ENCODE measurements at places on chromosomes 3 and 15.

DNA sequence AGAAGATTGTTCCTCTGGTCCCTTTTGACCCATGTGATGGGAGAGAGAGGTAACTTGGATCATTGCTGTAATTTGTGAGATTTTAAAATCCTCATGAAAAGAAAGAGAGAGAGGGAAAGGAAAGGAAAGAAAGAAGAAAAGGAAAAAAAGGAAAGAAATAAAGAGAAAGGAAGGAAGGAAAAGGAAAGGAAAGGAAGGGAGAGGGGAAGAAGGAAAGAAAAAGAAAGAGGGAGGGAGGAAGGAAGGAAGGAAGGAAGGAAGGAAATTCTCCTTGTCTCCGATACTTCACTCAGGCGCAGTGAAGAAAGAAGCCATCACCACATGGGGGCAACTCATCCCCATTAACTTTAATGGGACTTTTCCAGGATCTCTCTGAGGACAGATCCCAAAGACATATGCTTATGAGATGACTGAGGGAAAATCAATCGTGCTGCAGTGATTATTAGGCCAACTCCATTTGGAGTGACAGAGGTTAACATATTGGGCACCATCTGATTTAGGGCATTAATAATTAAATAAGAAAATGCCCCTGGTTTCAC, 123.0 kb downstream of the MEGF11 start:
- DNase-seq, result no peak

DNA sequence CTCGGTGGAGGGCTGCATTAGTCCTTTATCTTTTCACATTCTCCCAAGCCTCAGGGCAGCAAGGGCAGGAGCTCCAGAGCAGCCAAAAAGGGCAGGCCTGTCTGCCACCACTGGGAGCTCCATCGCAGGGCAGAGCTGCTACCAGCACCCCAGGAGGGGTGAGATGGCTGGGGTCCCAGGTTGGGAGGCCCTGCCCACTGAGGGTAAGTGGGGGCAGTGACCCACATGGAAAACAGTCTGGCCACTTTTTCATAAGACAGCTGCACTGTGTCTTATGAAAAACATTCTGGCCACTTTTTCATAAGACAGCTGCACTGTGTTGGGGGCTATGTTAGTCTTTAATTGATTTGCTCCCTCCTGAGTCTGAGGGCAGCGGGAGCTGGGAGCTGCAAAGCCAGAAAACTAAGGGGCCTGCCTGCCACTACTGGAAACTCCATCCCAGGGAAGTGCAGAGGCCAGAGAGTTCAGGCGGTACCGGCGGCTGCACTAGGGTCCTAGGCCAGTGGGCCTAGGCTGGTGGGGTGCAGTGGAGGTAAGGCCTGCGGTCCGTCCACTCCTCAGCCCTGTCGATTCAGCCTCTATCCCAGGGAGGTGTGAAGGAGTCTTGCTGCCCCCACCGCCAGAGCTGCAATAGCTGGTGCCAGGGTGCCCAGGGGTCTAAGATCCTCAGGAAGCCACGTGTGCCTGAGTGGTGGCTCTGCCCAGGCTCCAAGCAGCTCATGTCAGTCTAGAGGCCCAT, 45.4 kb downstream of the TMCO5A start:
- DNase-seq, result no peak

- no peak for DNase-seq
These were observed 46.6 kb downstream of the FBLN2 start for GRCh38 chr3:13595485-13595884.

- DNase-seq, result no peak
These were observed 930.2 kb upstream of the ALCAM start for GRCh38 chr3:104436506-104436905.

- DNase-seq, result no peak
These were observed 192.3 kb downstream of the TAFA4 start for GRCh38 chr3:68740087-68740486.

- no peak for DNase-seq
These were observed 901 bp downstream of the ICE2 start for GRCh38 chr15:60477916-60478565.

GRCh38 chr3:100317912-100318311, 16.6 kb upstream of the NIT2 start:
- no peak for DNase-seq

DNA sequence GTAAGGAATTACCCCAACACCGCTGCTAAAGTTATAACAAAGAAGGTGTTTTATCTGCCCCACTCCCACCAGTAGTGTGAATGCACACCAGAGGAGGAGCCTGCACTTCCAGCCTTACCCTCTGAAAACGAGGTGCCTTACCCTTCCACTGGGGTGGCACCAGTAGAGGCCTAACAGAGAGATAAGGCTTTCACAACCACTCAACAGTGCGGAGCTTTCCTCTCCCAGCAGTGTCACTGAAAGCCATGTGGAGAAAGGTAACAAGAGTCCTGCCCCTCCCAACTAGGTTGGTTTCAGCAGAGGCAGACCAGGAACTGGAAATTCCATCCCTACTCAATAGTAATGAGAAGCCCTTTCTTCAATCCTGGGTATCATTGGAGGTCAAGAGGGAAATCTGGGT, 539.2 kb downstream of the VGLL3 start:
- DNase-seq, result no peak

- DNase-seq, result no peak
These were observed 114.4 kb upstream of the TSPAN3 start for GRCh38 chr15:77185242-77185785.

DNA sequence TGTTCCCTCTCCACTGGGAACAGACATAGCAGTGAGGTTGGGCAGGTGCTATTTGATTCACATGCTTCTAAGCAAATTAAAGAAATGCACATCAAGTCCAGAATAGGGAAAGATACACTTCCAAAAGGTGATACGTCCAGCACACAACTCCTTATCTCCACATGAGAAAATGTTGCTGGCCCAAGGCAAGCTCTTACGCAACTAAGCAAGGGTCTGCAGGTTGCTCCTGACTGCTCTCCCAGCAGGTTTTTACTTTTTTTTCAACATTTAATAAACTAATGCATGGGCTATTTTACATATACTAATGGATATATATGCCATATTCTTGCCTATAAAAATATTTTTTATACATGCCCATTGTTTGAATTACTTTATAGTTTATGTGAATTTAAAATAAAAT, 818.5 kb upstream of the ROBO1 start:
- no peak for DNase-seq

- DNase-seq, result no peak
These were observed 98.0 kb upstream of the ABHD17C start for GRCh38 chr15:80597076-80597475.

DNA sequence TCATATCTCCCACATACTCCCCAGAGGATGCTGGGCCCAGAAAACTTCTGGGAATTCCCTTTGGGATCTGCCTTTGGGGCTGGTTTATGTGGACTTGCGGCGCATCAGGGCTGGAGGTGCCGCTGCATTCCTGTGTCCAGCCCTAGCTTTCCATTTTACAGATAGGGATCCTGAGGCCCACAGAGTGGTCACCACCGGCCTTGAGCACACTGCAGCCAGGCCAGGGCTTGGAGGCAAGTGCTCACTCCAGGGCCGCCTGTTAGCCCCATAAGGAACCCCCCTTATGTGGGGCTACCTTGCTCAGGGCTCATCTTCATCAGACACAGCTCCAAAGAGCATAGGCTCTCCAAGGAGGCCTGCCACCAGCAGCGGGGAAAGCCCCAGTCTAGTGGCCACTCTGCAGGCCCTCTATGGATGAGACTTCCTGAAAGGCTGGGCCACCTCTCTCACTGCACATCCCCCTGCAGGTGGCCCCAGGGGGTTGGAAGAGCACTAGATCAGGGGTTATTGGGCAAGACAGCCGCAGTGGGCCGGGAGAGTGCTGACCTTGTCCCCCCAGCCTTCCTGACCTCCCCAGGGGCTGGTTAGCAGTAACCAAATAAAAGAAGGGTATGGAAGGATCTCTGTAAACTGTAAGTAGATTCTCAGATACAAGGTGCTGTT, 9.2 kb upstream of the ATP2B2 start:
- DNase-seq, result no peak

GRCh38 chr3:141557961-141558706, 71.3 kb downstream of the RASA2 start:
- no peak for DNase-seq

- no peak for DNase-seq
These were observed 13.2 kb upstream of the PCSK6 start for GRCh38 chr15:101502572-101503295.

GRCh38 chr15:39998511-39999077, 40.4 kb downstream of the SRP14 start:
- DNase-seq, result no peak

GRCh38 chr3:194518652-194519051, 31.9 kb upstream of the ATP13A3 start:
- DNase-seq, result no peak

GRCh38 chr3:18751514-18751913, 326.4 kb upstream of the SATB1 start:
- DNase-seq, result no peak

- DNase-seq, result no peak
These were observed 48.7 kb downstream of the SLC49A4 start for GRCh38 chr3:122843604-122844003.

DNA sequence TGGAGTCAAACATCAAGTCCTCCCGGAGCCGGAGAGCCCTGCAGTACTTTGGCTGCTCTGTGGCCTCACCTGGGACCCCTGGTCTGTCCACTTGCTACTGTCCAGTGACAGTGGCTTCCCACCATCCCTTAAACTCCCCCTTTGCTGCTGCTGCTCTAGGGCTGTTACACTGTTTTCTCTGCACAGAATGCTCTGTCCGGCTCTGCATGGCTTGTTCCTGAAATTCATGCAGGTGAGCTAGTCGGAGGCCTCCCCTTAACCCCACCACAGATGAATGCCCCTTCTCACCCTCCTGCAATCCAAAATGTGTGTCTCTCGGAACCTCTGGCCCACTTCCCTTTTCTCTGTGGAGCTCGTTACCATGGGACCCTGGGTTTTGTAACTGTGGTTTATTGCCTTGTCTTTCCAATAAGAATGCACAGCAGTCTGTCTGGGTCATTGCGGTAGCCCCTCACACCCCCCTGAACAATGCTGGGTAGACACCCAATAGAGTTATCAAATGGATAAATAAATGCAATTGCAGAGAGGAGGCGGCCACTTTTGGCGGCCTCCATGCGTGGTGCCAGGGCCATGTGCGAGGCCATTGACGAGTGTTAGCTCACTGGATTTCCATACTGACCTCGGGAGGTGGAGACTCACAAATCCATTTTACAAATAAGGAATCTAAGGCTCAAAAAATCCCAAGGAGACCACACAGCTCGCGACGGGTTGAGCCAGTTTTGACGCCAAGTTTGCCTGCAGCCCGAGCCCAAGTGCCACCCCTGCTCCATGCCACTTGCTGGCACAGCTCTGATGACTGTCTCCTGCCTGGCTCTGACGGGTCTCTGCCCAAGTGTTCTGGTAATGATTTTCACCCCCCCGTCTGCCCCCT, 48.5 kb downstream of the RGMA start:
- DNase-seq, result no peak

DNA sequence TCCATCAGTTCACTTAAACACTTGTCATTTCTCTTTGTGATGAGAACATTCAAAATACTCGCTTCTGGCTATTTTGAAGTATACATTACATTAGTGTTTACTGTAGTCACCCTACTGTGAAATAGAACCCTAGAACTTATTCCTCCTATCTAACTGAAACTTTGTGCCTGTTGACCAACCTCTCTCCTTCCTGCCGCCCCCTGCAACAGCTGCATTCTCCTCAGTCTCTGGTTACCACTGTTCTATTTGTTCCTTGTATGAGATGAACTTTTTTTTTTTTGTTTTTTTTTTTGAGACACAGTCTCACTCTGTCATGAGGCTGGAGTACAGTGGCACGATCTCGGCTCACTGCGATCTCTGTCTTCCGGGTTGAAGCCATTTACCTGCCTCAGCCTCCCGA, 2.9 kb downstream of the RAD51 start:
- no peak for DNase-seq

DNA sequence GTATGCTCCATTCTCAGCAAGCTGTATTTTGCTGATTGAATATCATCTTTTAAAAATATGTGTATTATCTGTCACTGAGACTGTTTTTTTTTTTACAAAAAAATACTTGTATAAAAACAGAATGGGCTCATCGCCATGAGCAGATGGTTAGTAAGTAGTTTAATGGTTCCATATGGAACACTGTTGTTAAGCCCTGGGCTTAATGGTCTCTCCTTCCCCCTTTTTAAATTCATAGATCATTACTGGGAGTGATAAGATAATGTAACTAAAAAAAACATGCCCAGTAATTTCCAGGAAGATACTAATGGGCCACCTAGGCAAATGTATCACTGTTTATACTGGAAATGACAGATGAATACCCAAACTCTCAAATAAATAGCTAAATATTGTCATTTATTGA, 95.3 kb upstream of the TPRG1 start:
- no peak for DNase-seq

GRCh38 chr15:61644550-61644949, 415.4 kb upstream of the RORA start:
- DNase-seq, result no peak

DNA sequence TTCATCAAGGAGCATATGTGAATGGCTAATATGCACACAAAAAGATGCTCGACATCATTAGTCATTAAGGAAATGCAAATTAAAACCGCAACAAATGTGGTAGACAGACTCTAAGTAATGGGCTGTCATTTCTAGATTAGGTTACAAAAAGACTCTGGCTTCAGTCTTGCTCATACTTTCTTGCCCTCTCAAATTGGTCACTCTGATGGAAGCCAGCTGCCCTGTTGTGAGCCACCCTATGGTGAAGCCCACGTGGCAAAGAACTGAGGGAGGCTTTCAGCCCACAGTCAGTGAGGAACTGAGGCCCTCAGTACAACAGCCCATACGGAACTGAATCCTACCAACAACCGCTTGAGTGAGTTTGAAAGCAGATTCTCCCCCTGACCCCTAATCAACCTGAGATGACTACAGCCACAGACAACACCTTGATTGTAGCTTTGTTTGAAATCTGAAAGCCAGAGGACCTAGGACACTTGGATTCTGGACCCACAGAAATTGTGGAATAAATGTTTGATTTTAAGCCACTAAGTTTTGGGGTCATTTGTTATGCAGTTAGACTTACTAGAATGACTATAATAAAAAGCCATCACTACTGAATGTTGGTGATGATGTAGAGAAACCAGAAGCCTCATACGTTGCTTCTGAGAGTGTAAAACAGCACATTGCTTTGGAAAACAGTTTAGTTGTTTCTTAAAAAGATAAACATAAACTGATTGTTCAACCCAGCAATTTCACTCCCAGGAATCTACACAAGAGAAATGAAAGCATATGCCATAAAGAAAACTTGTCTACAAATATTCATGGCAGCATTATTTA, 45.7 kb downstream of the EHHADH start:
- DNase-seq, result no peak

- DNase-seq, result no peak
These were observed 141.7 kb upstream of the MBNL1 start for GRCh38 chr3:152127058-152127457.

- no peak for DNase-seq
These were observed 32.4 kb upstream of the HES1 start for GRCh38 chr3:194103505-194103904.
